SJSA1 (cell line): ENCODE measurements at places on chromosomes 2 and 18.

DNA sequence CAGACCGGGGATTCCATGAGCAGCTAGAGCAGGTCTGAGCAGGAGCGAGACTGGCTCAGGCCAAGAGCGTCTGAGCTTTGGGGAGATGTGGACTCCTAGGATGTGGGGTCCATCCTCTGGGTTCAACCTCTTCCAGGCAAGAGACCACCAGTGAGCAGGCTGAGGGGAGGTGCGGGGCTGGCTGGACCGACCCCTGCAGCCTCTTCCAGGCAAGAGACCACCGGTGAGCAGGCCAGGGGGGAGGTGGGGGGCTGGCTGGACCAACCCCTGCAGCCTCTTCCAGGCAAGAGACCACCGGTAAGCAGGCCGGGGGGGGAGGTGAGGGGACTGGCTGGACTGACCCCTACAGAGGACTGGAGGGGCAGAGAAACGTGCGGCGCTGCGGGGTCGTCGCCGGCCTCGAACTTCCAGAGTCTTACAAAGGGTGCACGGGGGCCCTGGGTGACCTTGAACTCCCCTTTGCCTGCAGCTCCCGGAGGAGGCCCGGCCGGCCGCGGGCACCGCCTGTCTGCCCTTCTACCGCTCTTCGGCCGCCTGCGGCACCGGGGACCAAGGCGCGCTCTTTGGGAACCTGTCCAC, 63.4 kb downstream of the TPO start:
- DNase-seq, result no peak

GRCh38 chr2:62248226-62248625, 52.3 kb downstream of the B3GNT2 start:
- DNase-seq, result no peak

GRCh38 chr2:64220265-64220664, 76.0 kb upstream of the PELI1 start:
- DNase-seq, result no peak

GRCh38 chr2:43194121-43194869, 32.1 kb downstream of the ZFP36L2 start:
- no peak for DNase-seq

DNA sequence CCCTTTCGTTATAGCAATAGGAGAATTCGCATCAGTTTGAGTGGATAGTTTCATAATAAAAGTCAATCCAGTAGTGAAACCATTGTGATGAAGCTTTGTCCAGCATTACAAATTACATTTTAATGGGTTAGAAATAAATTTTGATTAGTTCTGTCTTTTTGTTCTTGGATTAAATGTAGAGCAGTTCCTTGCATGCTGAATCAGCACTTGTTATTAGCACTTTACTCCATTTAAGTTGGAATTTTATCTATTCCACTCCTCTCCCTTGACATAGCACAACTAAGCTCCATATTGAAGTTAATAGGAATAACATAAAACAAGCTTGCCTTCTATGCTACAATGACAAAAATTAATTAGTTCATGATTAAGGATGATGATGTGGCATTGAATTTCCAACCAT, 624.1 kb downstream of the CCDC85A start:
- no peak for DNase-seq

- DNase-seq, result no peak
These were observed 231.0 kb downstream of the DCC start for GRCh38 chr18:52570975-52571374.

GRCh38 chr2:241752253-241752652, 17.8 kb downstream of the D2HGDH start:
- DNase-seq, result no peak

GRCh38 chr2:18927525-18928232, 338.3 kb upstream of the NT5C1B start:
- DNase-seq, result no peak

DNA sequence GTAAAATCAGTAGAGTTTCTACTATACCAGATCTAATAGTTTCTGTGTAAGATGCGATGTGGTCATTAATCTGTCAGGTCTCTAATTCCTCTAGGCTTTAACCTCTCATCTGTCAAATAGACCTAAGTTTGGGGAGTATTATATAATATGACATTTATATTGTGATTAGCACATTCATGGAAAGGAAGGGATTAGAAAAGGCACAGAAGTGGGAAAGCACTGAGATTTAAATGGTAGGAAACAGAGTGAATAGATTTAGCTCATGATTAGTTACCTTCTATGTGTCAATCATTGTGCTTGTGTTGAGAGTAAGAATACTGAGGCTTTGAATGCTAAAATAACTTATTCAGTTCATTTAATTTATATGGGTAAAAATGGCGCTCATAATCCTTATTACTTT, 118.0 kb downstream of the LRP1B start:
- no peak for DNase-seq

GRCh38 chr2:188765522-188766470, 208.4 kb upstream of the COL3A1 start:
- DNase-seq, result no peak

- DNase-seq, result no peak
These were observed 366.9 kb downstream of the NYAP2 start for GRCh38 chr2:225766431-225766830.

DNA sequence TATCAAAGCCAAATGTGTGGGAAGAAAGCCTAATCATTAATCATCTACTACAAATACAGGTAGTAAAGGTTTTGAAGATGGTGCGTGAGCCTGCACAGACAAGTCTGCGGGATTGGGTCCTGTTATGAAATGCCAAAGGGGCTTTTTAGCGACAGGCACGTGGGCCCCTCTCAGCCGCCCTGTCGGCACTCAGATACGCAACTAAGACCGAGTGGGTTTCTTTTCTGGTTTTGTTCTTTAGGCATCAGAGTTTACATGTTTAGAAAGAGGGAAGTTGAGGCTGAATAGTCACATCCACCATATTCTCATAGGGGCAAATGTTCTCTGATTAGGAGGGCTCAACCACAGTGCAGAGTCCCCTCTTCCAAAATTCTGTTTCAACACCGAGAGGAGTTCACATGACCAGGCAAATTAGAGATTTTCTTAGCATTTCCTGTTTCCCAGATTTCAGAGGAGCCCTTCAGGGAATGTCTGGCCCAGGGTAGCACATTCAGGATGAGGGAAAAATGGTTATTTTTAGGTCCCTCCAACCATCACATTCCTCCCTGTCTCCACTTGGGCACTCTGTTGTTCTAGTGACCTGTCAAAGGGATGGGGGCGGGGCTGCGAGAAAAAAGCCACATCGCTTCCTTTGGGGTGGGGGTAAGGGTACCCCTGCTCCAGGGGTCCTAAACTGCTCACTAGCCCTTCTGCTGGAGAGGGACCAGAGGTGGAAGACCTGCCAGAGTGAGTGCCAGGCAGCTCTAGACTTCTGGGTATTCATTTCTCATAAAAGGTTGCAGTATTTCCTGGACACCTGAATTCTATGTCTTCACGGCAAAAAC, 159.2 kb downstream of the BCL2 start:
- DNase-seq, result no peak

GRCh38 chr2:46000660-46001059, 296.5 kb upstream of the EPAS1 start:
- DNase-seq, result no peak

- no peak for DNase-seq
These were observed 1072.8 kb upstream of the TMEFF2 start for GRCh38 chr2:193267496-193268002.
